ENCODE measurements at places on chromosomes 6 and 20.

- no peak overlapping the region for H3K27ac ChIP-seq
- no peaks in the 10 kb centered on the region for H3K36me3 ChIP-seq
Measured at GRCh38 chr6:90304308-90304707, 7.7 kb upstream of the BACH2 start.

- H3K27me3 ChIP-seq: no peaks in the 10 kb centered on the region
- no peaks in the 10 kb centered on the region for H3K36me3 ChIP-seq
- no peak overlapping the region for H3K27ac ChIP-seq
- no peak for DNase-seq
Measured at GRCh38 chr6:7697820-7698623, 27.9 kb upstream of the BMP6 start.

GRCh38 chr6:10759312-10759839, 11.8 kb downstream of the TMEM14B start:
- no peak overlapping the region for H3K27ac ChIP-seq
- H3K27me3 ChIP-seq: no peaks in the 10 kb centered on the region
- no peak for DNase-seq
- peaks cover 26% of the 10 kb centered on the region for H3K36me3 ChIP-seq
- no peak overlapping the region for H3K4me3 ChIP-seq
- no peaks in the 10 kb centered on the region for H3K4me1 ChIP-seq

DNA sequence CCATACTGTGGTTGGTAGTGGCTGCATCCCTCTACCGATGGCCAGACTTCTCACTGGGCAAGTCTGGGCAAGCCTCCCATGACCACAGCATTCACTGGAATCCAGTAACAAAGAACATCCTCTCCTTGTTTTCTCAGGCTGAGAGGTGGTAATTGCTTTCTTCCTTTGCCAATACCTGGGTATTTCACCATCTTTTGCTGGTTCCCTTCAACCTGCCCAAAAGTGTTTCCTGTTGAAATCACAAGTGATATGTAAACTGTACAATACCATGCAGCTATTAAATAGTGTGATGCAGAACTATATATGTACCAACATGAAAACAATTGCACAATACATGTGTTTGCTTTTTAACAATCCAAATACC, at the start of gene PTCHD4:
Gene PTCHD4 (minus strand): TSS at position 55 of the 364 bp plus-strand sequence. CDS start 42,240 bp downstream, outside the sequence.
- no peaks in the 10 kb centered on the region for H3K27me3 ChIP-seq
- peaks cover 2% of the 10 kb centered on the region for H3K4me1 ChIP-seq
- peak within 1 kb of the TSS; percentile 25 for H3K4me3 ChIP-seq
- peak; percentile 7 for DNase-seq
- H3K36me3 ChIP-seq: no peaks in the 10 kb centered on the region

GRCh38 chr6:87054143-87054833, 40.6 kb downstream of the CGA start:
- no peaks in the 10 kb centered on the region for H3K36me3 ChIP-seq
- H3K4me3 ChIP-seq: no peak overlapping the region
- no peak for DNase-seq

DNA sequence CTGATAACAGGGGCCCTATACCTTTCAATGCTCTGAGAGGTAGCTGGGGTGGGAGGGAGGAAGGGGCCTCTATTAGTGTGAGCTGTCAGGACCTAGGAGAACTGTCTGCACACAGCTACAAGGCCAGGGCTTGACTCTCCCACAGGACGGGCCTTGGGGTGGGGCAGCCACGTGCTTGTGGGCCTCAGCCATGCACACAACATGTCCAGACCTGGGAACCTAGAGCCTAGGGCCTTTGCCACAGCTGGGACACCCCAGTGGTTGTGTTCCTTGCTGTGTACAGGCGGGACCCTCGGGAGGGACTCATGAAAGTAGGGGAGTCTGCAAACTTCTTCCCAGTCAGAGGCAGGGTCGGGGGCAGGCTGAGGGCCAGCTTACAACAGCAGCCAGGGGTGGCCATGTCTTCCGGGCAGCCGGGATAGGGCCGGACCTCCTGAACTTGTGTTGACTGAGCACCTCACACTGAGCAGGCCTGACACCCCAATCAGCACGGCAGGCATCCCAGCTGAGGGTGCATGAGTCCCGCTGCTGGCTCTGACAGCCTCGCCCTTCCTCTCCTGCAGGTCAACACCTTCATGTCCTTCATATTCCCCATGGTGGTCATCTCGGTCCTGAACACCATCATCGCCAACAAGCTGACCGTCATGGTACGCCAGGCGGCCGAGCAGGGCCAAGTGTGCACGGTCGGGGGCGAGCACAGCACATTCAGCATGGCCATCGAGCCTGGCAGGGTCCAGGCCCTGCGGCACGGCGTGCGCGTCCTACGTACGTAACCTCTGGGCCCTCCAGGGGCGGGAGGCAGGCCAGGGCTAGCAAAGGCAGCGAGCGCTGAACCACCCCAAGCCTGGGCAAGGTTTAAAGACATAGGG, 41.9 kb upstream of the MRGBP start:
- H3K36me3 ChIP-seq: no peaks in the 10 kb centered on the region
- H3K4me1 ChIP-seq: peaks cover 3% of the 10 kb centered on the region
- no peak overlapping the region for H3K4me3 ChIP-seq

DNA sequence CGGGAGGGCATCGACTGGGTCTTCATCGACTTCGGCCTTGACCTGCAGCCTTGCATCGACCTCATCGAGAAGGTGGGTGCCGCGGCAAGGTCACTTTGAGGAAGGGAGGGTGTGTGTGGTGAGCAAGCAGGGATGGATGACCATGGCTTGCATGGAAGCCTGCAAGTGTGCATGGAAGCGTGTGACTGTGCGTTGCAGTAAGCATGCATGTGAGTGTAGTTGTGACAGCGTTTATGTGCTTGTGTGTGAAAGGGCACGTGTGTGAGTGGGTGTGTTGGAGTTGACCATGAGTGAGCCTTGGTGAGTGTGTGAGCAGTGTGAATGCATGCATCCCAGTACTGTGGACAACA, 32.5 kb downstream of the MYH7B start:
- peaks cover 5% of the 10 kb centered on the region for H3K27me3 ChIP-seq
- H3K36me3 ChIP-seq: no peaks in the 10 kb centered on the region
- H3K27ac ChIP-seq: no peak overlapping the region
- H3K4me3 ChIP-seq: no peak overlapping the region
- no peak for DNase-seq
- H3K4me1 ChIP-seq: peaks cover 14% of the 10 kb centered on the region

DNA sequence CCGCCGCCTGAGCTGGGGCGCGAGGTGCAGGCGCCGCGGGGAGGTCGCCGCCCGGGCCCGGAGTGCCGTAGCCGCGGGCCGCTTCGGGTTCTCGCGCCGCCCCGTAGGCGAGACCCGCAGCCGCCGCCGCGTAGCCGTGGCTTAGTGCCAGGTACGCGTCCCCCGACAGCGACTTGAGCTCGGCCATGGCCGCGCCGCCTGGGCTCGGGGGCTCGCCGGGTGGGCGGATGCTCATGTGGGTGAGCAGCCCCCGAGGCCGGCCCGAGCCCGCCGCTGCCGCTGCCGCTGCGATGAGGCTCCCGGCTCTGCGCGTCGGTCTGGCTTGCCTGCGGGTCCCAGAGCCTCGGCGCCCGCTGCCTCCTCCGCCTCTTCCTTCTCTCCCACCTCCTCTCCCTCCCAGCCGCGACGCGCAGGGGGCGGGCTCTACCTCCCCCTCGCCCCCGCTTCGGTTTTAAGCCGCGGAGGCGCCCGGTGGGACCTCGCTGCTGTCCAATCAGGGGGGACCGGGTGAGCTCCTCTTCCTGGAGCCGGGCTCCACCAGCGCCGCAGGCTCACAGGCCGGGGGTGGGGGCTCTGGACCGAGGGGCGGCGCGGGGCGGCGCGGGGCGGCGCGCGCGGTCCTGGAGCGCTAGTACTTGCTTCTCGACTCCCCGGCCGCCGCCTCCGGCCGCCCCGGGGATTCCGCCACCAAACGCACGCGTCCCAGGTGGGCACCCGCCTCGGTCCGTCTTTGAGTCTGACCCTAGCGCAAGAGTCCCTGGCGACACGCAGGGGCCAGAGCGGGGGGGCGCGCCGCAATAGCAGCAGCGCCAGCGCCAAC, at the start of gene BHLHE23:
Gene BHLHE23 (minus strand): TSS at position 425 of the 820 bp plus-strand sequence. CDS start 190 bp downstream, at position 235.
- no peaks in the 10 kb centered on the region for H3K36me3 ChIP-seq
- DNase-seq: no peak
- peaks cover 34% of the 10 kb centered on the region for H3K4me1 ChIP-seq
- H3K27me3 ChIP-seq: peaks cover 60% of the 10 kb centered on the region

All from H1 (cell line).